ENCODE measurements at places on chromosomes 4 and X.

- DNase-seq, result no peak
Observed at GRCh38 chr4:40874901-40875300, 125.1 kb downstream of the NSUN7 start.

DNA sequence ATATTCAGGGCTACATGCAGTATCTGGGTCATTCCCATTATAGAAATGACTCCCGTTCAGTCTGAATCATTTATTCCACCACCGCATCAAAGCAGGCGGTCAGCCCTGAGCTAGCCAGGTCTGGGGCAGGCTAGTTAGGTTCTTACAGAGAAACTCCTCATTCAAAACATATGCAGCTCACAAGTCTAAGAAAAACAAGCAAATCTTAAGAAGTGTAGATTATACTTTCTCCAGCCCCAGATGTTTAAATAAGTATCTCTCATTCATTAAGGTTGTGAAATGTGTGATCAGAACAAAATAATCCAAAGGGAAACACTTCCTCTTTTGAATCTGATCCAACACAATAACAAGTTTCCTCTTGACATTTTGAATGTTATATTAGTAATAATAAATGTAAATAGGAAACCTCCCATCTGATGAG is 441.9 kb downstream of the INPP4B start:
- no peak for DNase-seq

DNA sequence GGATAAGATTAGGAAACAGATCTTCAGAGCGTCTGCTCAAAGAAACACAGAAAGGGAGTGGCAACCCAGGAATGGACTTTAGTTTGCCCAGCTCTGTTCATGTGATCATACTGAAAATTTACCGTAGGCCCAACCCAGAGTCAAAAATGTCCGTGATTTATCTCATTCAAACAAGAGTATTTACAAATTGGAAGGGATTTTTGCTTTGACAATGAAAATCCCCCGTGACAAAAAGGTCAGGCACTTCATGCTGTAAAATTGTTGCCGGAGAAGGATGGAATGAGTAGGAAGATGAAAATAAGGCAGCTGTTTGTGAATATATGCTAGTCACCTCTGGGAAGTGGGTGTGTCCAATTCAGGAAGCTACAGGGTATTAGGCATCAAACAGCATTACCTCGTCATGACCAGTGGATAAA is 1.2 kb downstream of the SULT1B1 start:
- DNase-seq, result no peak

DNA sequence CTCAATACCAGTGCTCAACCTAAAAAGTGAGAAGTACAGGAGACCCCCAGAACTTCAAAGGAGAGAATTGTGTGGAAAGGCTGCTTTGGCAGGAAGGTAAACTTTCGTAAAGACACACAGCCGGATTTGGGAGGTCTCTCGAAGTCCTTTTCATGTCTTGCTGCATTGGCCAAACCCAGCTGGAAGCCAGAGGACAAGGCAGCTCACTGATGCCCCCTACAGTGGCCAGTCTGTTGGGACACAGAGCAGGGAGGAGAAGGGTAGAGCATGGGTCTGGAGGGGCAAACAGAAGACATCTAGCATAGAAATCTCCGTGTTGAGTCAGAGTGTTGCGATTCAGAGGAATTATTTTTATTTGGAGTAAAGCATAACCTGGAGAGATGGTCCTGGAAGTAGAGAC is 198.9 kb downstream of the ANK2 start:
- DNase-seq, result no peak

GRCh38 chr4:24328711-24329110 is 255.6 kb downstream of the DHX15 start:
- DNase-seq, result no peak

- no peak for DNase-seq
Observed at GRCh38 chr4:7392438-7393421, 42.0 kb downstream of the PSAPL1 start.

DNA sequence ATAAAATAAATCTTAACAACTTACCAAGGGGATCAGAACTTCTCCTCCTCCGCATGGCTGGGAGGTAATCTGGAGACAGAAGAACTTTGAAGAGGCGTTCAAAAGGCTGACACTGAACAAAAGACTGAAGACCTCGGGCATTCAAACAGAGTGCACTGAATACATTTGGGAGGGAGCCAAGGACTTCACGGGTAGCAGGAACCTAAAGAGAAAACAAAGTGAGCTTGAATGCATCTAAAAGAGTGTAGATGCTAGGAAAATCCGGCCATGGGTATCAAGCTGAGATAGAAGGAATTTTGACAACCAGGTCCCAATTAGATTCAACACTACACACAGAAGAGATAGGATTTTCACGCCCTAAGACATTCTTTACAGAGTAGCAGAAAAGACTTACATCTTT is 69.6 kb downstream of the HUWE1 start:
- no peak for DNase-seq

- DNase-seq, result no peak
Observed at GRCh38 chr4:2254665-2255500, 7.0 kb downstream of the MXD4 start.

- DNase-seq, result no peak
Observed at GRCh38 chr4:84238247-84239090, 260.6 kb downstream of the NKX6-1 start.

GRCh38 chrX:81405781-81406180 is 203.9 kb downstream of the SH3BGRL start:
- DNase-seq, result no peak

DNA sequence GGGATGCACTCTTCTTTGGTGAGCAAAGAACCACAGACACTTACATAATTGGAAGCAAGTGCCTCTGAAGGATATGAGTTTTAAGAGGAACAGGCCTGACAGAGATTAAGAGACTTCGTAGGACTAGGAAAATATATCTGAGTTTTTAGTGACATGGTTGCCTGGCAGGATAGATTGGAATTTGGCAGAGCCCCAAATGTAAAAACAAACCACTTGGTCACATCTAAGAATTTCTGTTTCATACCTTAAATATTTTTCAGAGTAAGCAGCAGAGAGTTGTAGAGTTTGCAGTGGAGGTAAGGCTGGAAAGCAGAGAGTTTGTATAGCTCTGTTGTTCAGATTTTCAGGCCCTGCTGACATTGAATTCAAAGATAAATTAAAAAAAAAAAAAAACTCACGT is 150.1 kb upstream of the MAGEB2 start:
- DNase-seq, result no peak

DNA sequence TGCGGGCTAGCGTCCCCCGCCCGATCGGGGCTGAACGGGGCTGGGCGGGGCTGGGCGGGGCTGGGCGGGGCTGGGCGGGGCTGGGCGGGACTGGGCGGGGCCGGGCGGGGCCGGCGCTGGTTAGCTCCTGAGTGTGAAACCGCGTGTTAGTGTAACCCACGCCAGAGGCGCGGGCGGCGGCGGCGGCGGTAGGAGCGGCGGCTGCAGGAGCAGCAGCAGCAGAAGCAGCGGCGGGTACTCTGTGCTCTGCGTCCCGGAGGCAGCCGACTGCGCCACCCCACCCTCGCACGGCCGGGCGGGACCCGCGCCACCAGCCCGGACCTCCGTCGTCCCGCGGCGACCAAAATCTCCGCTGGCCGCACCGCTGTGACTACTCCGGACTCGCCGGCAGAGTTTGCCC is 128.1 kb downstream of the LAS1L start:
- no peak for DNase-seq

DNA sequence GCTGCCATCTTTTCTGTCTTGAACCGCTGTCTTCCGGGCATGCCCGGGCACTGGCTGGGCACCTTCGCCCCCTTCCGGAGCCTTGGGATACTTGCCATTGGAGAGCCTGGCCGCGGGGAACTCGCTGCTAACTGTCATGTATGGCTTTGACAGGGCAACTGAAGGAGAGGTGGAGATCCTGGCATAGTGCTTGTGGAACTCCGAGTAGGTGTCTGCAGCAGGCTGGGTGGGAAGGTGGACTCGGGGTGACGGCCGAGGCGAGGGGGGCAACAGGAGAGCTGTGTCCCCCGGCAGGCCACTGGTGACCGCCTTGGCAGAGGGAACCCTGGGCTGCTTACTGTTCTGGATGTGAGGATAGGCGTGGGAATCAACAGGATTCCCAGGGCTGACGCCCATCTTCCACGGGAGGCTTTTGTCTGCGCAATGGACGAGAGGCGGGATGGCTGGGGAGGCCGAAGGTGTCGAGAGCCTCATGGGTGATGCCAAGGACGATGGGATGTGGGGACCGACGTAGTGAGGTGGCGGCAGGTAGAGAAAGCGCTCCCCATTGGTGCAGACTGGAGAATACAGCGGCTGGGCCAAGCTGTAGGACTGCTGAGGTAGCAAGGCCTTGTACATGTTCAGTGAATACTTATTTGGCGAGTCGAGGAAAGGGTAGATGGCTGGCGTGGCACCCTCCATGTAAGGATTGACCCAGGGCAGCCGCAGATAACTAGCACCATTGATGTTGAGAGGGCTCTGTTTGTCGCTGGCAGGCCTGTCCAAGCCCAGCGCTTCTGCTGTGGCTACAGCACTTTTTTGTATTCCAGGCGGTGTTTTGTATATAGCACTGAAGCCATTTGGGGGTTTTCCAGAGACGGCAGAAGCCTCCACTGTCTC is 23.4 kb downstream of the BCOR start:
- no peak for DNase-seq

- no peak for DNase-seq
Observed at GRCh38 chr4:22483551-22483981, 32.3 kb downstream of the ADGRA3 start.

DNA sequence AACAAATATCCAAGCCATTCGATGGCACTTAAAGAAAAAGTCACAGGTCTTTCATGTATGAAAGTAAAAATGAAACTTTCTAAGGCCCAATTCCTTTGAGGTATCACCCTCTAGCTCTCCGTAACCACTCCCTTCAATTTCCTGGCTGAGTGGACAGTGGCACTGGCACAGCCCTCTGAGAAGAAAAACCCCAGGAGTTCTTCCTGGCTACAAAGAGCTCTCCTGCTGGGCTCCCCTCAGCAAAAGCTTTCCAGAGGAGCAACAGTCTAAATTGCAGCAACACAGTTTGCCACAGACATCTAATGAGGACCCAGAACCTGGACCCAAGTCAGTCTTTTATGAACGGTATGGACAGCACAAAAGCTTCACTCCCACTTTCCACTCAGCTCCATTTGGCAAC is 71.8 kb downstream of the FUNDC1 start:
- DNase-seq, result no peak

- DNase-seq, result no peak
Observed at GRCh38 chrX:153499341-153499740, 4.6 kb downstream of the BGN start.

DNA sequence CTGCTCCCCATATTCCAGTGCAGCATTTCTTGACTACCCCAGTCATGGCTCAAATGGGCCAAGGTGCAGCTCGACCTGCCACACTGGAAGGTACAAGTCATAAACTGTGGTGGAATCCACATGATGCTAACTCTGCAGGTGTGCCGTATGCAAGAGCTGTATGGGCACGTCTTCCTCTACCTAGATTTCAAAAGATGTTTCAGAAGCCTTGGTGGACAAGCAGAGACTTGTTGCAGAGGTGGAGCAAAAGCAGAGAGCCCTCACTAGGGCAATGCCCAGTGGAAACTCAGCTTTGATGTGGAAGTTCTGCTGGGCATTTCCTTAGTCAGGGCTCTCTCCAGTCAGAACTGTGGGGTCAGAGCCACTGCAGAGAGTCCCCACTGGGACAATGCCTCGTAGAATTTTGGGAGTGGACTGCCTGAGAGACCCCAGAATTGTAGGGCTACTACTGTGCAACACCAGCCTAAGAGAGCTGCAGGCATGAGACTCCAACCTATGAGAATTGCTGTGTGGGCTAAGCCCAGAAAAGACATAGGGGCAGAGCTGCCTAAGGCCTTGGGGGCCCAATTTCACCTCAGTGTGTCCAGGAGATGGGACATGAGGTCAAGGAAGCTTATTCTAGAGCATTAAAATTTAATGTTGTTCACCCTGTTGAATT is 65.7 kb downstream of the BEX3 start:
- no peak for DNase-seq

DNA sequence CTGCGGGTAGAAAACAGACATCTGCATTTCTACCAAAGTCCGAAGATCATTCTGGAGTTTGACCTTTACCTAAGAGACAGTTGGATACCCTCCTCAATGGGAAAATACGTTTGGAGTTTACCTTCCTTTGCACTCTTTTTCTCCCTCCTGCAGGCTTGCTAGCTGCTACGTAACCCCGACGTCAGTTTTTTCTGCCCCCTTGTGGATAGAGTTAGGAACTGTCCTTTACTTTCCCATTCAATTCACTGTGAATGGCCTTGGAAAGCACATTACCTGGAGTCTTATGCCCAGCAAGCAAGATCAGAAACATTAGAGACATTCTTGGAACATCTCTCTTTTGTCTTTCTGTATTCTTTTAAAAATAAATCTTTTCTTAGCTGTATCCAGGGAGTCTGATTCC is 250.7 kb downstream of the NAP1L3 start:
- DNase-seq, result no peak

DNA sequence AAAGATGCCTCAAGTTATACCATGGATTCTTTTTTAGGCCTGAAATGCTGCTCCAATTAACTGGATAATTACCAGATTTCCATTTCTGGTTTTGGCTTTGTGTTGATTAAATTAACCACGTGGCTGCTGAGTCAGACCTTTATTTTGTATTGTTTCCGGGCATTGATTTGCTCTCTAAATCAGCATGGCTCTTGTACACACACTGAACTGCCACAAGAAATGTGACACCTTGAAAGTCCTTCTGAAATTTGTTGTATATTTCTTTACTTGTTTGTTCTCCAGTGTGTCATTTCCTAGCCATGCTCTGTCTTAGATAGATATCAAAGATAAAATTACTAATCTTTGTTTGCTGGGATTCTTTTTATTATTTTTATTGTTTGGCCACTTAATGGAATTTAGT is 11.7 kb downstream of the MTTP start:
- no peak for DNase-seq

DNA sequence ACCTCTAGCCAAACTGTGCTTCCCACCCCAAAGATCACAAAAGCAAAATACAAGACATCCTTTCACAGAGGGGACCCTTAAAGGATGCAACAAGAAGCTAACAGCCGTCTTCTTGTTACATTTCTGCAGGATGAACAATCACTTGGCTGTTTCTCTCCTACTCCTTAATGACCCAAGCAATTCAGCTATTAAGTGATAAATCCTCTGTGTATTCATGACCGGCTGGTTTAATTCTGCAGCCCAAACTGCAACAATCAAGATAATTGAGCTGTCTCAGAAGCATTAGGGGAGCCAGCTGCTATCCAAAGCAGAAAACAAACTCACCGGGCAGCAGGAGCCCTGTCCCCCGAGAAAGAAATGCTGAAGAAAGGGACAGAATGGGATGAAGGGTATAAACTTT is 85.9 kb upstream of the ACSL4 start:
- no peak for DNase-seq

Measured in NCI-H1092 (cell line).